ENCODE measurements at places on chromosomes 12 and 14.

DNA sequence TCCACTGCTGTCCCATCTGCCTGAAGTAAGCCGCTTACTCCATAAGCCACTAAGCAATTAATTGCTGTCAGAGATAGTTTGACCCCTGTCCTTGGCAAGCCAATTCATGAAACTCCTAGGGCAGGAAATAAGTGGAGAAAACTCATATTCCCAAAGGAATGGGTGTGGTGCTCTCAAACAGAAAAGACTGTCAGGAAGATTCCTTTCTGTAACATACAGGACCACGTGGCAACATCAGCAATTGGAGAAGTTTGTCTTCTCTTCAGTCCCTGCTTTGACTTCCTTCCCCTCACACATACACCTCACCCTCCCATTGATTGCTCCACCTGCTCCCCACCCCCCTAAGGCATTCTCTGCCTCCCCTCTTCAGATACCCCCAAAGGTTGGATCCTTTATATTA lies 36.2 kb upstream of the MDM1 start:
- no peak for DNase-seq

- no peak for DNase-seq
Observed at GRCh38 chr12:8658346-8658745, 4.3 kb downstream of the MFAP5 start.

- peak; percentile 5 for DNase-seq
Observed at GRCh38 chr14:31937730-31938346, 139.3 kb upstream of the ARHGAP5 start.

GRCh38 chr14:30896435-30896834 lies 22.1 kb downstream of the COCH start:
- DNase-seq = no peak

GRCh38 chr14:37413504-37414003 lies 181.5 kb downstream of the FOXA1 start:
- DNase-seq = no peak

GRCh38 chr14:83757916-83758315 lies 1772.0 kb upstream of the FLRT2 start:
- no peak for DNase-seq

- no peak for DNase-seq
Observed at GRCh38 chr12:10130042-10130441, at the start of gene CLEC7A. Gene CLEC7A, minus strand, starts transcription at chr12:10130199. Its CDS starts 117 bp downstream, at chr12:10130082.

GRCh38 chr14:69299286-69300035 lies 39.5 kb downstream of the GALNT16 start:
- no peak for DNase-seq

- DNase-seq = no peak
Observed at GRCh38 chr14:74204491-74204890, 34.8 kb upstream of the VSX2 start.

- no peak for DNase-seq
Observed at GRCh38 chr14:60245380-60246177, 3.4 kb upstream of the PPM1A start.

GRCh38 chr14:65676361-65677014 lies 264.0 kb downstream of the FUT8 start:
- DNase-seq = no peak

- DNase-seq = no peak
Observed at GRCh38 chr14:92906823-92907222, 16.1 kb upstream of the CHGA start.

GRCh38 chr14:87109271-87109670 lies 883.7 kb downstream of the GALC start:
- no peak for DNase-seq

- no peak for DNase-seq
Observed at GRCh38 chr14:69077841-69078240, 75.1 kb downstream of the DCAF5 start.

GRCh38 chr12:67593461-67594330 lies 54.8 kb upstream of the DYRK2 start:
- DNase-seq = no peak

- DNase-seq = no peak
Observed at GRCh38 chr12:130026608-130027176, 122.9 kb upstream of the TMEM132D start.

- no peak for DNase-seq
Observed at GRCh38 chr14:63535918-63536317, 7.3 kb downstream of the PPP2R5E start.

GRCh38 chr14:99625476-99625875 lies 19.5 kb upstream of the HHIPL1 start:
- DNase-seq = no peak

- no peak for DNase-seq
Observed at GRCh38 chr12:46555406-46555852, 182.9 kb upstream of the SLC38A2 start.

DNA sequence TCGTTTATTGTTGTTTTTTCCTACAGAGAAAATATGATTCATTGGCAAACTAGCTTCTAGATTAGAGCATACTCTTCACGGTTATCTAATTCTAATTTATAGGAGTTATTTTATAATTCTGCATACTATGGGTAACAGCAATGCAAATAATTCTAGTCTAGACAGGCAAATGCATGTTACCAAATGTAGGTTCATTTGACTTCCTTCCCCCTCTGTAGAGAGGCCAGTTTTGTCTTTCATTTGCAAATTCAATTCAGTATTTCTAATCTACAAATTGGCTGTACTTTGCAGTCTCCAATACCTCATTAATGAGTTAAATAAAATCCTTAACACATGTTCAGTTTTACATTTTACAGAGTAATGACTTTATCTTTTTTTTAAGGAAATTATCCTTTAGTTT lies 4.2 kb downstream of the LGMN start:
- no peak for DNase-seq

DNA sequence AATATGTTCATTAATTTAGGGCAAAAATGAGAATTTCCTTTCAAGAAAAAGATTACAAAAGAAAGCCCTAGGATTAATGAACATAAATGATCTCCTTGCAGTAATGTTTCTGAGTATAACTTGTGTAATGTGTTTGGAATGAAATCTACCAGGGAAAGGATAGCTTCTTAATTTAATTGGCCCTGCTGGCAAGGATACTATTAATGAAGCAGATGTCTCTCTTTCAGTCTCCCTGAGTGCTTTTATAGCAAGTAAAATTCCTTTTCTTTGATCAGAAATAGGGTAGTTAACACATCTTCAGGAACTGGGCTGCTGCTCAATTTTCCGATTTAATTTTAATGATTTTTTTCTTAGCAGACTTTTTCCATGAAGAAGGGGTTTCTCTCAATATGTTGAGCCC lies 379.4 kb upstream of the PDE3A start:
- DNase-seq = no peak

DNA sequence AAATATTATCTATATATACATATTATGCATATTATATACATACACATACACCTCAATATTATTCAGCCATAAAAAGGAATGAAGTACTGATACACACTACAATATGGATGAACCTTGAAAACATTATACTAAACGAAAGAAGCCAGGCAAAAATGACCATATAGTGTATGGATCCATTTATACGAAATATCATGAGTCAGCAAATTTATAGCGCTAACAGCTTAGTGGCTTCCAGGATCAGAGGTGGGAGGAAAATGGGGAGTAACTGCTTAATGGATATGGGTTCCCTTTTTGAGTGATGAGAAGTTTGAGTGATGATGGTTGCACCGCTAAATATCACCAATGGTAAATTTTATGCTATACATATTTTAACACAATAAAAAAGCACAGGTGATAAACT lies 32.7 kb downstream of the PTGER2 start:
- no peak for DNase-seq

- DNase-seq = no peak
Observed at GRCh38 chr12:26116829-26117715, 7.8 kb downstream of the BHLHE41 start.

DNA sequence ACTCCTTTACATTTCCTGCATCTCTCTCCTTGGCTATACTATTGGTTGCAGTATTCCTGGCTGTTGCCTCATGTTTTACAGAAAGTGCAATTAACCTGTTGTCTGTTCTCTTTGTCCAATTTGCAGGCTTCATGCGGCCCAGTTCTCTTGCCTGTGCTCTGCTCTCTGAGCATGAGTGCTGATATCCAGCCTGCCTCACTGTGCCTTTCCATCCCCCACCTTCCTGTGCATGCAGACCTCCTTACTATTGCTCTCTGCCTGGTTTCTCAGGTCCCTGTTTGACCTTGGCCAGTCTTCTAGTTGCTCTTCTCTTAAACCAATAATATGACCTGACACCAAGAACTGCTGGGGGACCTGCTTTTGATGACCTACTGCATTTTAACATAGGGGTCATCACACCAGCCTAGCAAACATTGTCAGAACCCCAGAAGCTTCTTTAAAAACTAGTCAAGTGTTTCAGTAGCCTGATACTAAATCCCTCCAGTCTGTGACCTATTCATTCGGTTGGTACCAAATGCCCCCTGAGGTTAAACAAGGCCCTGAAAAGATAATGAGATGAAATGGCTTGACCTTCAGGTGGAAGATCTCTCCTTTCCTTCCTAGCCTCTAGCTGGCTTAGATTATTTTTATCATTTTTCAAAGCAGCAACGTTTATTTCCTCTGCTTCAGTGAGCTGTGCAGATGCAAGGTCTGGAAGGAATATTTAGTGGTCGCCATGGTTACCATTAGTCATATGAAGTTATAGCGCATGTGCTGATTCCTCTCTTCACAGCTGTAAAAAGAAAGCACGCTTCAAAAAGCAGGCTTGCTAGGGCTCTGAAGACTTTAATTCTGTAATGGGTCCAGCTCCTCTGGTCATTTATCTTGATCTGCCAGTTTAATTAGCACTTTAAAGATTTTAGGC lies 216.5 kb downstream of the PHLDA1 start:
- no peak for DNase-seq

DNA sequence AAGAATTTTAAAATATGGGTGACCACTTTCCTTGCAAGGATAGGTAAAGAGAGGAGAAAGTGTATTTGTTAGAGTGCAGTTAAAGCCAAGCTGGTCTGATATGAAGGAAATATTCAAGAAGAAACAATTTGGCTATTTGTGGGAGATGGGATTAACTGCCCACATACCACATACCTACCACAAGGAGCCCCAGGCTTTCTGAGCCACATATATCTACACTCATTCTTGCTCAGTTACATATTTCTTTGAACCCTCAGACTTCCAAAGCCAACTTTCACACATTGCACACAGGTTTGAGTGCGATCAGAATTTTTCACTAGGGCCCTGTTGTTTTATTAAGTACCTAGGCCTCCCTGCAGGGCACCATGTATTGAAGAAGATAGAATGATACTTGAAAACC lies 330.2 kb downstream of the ZFP36L1 start:
- DNase-seq = no peak

DNA sequence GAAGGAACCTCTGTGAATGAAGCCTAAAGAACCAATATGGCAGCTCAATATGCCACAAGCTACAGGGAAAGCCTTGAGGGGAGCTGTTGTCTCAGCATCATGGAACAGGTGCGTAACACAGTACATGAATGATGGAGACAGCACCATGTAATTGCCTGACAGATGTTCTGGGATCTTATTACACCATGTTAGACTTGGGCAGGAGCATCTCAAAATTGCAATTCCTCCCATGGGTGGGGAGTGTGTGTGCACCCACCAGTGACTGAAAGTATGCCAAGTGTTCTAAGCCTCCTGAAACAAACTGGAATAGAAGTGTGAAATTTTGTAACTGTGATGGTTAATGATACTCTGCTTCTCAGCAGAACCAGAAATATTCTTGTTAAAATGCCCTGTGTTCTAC lies 151.0 kb upstream of the SRRM4 start:
- DNase-seq = no peak

- DNase-seq = no peak
Observed at GRCh38 chr14:71180397-71180796, 273.1 kb downstream of the PCNX1 start.

DNA sequence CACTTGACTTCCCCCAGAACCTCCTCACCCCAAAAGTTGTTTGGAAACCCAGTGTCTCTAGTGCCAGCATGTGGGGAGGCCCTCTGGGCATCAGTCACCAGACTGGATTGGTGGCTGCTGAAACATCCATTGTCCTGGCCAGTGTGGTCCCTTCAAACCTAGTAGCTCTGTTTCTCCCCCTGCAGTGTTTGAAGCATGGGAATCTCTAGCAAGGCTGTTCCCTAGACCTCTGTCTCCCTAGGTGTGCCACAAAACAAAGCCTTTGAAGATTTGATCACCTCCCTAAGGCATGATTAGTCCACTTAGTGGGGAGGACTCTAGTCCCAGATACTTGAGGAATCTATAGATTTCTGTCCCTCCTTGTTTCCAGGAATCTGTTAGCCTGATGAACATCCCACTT lies 60.3 kb downstream of the ARF6 start:
- no peak for DNase-seq

- peak; percentile 61 for DNase-seq
Observed at GRCh38 chr12:6534695-6534944, 303 bp downstream of the GAPDH start.

- DNase-seq = no peak
Observed at GRCh38 chr12:56622535-56622934, 7.6 kb downstream of the BAZ2A start.

- no peak for DNase-seq
Observed at GRCh38 chr14:34956931-34957330, 25.9 kb upstream of the SRP54 start.

GRCh38 chr12:99450036-99450630 lies 197.4 kb upstream of the GARIN6 start:
- DNase-seq = no peak

DNA sequence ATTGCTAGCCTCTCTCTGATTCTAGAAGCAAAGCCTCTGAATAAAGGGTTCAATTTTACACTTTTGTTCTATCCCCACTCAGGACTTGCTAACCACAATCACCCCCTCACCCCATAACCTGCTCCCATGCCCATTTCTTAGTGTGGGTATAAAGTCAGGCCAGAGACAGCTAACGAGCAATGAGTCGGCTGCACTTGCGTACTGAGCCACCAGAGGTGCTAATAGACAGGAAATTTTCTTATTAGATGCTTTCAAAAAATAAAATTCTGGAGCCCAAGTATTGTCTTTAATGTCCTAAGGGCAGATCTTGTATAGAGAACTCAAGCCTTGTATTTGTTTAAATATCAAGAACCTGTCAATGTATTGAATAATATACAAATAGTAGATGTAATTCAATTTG lies 256.9 kb downstream of the SYT1 start:
- DNase-seq = no peak

GRCh38 chr12:129325566-129325965 lies 472.3 kb downstream of the GLT1D1 start:
- no peak for DNase-seq

GRCh38 chr12:1319212-1319611 lies 275.2 kb downstream of the FBXL14 start:
- DNase-seq = no peak

- peak; percentile 32 for DNase-seq
Observed at GRCh38 chr12:52221912-52222457, 11.1 kb upstream of the KRT7 start.

- no peak for DNase-seq
Observed at GRCh38 chr12:54394281-54394719, 9.8 kb upstream of the ZNF385A start.
